ENCODE measurements at places on chromosomes 3 and 15. TPM values are rescaled to one million over a fixed set of nuclear protein-coding genes. Genes with fewer than 3 reads are reported as not detected.

DNA sequence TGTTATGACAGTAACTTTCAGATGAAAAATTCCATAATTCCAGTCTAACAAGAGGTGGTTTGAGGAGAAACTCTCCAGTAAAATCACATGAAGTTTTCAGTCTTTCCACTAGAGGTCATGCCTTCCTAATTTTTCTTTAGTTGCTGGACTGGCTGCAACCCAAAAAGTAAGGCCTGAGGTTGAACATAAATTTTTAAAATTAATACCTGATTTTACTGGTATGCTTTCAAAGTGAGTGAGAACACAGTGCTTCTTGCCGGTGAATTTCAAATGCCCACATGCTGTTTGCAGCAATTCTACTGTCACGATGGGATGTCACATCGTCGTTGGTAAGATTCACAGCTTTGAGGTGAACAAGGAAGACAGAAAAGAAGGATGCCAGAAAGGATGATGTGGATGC is 89.0 kb upstream of the FGF12 start:
- peak; percentile 79 for DNase-seq

- no peak for DNase-seq
These were observed 25.9 kb upstream of the SMAD3 start for GRCh38 chr15:67039384-67040075.

- no peak for DNase-seq
These were observed 363.5 kb downstream of the EPHB1 start for GRCh38 chr3:135158520-135158919.

DNA sequence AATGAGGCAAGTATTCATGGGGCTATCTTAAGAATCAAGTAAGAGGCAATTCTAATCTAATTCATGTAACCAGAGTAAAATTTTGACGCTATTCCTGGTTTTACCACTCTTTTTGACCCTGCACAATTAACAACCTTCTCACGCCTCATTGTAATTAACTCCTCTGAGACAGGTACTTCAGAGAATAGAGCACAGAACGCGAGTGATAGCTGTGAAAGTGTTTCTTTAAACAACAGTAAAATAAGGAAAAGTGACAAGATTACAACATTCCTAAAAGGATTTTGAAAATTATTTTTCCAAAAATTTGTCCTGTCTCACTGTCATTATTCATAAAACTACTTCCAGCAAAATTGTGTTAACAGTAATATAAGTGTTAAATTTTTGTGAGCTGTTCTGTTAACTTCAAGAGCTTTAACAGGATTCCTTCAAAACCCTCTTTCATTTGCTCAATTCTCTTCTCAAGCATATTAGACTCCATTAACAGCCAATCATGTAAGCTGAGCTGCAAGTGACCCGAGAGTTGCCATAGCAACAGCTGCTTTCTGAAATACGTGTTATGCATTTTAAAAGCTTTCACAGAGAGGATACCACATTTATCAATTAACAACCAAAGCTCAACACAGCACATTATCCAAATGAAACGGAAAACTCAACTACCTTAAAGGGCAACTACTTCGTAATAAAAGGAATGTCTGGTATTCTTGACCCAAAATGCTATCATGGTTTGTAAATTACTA is 93.1 kb downstream of the STAG1 start:
- DNase-seq: peak; percentile 91

DNA sequence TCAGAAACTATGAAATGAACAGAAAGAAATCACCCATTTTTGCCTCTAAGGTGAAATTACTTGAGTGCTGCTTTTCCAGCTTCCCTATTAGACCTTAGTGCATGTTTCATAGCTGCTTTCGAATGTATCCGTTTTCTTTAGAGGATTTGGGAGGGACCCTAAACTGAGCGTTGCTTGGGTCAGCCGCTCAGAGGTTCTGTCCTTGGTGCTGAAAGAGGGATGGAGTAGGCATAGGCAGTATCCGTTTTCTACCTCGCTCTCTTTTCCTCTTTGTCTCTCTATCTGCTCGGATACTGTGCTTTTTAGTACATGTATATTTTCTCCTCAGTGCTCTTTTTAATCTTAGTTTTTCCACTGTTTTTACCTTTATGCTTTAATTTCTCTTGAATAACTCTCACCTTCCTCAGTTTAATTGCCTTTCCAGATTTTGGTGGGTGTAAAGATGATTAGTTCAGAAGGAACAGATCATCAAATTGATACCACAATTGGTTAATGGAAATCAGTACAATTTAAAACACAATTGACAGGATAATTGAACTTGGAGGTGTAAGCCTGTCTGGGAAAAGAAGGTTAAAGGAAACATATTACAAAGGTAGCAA is at the start of gene DRD3:
TSS of gene DRD3 (minus strand) at position 283 of the 599 bp plus-strand sequence. CDS start 7,060 bp downstream, outside the sequence.
- peak; percentile 42 for DNase-seq

- peak; percentile 87 for DNase-seq
These were observed 22.0 kb downstream of the COL6A6 start for GRCh38 chr3:130539005-130539404.

- DNase-seq: no peak
These were observed 19.2 kb upstream of the FRMD4B start for GRCh38 chr3:69405067-69405466.

DNA sequence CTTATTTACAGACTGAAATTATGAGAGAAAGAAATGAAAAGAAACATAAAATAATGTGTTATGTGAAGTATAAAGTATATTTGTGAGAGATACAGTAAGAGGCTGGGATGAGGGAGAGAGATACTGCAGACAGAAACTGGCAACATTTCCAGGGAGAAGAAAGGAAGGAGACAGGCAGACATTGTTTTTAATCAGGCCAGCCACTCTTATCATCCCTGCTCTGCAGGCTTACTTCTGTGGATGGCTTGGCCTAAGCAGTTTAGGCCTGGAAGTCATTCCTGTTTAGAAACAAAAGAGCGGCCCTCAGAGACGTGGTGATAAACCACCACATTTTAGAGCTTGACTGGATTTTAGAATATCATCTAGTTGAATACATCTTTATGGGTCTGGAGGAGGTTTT is 12.4 kb downstream of the PCCB start:
- DNase-seq: no peak

GRCh38 chr3:185976977-185977678 is 39.3 kb upstream of the TRA2B start:
- peak; percentile 94 for DNase-seq

DNA sequence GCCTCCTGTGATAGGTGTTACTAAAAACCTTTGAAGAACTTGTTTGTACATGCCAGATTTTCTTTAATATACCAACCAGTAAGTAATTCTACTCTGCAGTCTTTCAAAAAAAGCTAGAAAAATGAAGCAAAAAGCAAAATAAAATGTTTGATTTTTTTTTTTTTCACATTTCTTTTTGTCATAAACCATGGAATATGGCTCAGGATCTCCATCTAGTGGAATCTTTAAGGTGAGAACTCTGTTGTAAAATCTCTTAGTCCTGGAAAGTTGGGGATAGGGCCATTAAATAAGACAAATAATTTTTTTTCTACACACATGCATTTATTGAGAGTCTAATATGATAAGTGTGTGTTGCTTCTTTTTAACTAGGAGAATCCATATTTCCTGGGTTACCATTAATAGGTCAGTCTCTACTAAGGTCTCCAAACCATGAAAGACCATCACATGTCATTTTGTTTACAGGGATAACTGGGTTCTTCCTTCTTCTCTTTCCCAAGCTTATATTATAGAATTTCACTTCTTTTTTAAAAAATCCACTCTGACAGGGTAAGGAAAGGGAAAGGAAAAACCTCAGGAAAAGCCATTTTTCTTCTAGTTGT is 84.6 kb downstream of the SLC9A9 start:
- DNase-seq: peak; percentile 53

- no peak for DNase-seq
These were observed 1.7 kb downstream of the KLHL24 start for GRCh38 chr3:183637106-183637486.

DNA sequence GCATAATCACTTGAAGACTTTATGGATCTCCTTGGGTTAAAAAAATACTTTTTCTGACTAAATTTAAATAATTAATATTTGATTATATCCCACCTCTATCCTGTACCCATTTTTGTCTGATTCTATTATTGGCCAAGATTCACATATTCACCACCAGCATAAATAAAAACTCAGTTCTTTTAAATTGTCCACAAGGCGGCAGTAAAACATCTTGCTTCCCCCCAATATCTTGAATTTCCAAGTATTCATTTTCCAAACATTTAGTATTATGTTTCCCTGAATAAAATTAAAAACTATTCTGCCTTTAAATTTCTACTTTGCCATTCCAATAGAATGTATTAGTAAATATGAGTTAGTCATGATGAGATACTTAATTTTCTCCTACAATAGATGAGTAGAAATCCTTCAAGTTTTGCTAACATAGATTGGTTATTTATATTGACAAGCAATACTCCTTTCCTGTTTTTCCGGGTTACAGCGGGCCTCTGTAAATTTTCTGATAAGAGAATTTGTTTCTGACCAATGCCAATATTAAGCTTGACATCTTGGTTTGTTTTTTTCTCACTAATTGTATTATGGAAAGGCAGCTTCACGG is 218.7 kb upstream of the MDFIC2 start:
- peak; percentile 44 for DNase-seq

GRCh38 chr3:32455609-32456428 is 46.8 kb downstream of the CMTM6 start:
- no peak for DNase-seq

- DNase-seq: no peak
These were observed 66.4 kb downstream of the B3GALNT1 start for GRCh38 chr3:161038725-161039124.

DNA sequence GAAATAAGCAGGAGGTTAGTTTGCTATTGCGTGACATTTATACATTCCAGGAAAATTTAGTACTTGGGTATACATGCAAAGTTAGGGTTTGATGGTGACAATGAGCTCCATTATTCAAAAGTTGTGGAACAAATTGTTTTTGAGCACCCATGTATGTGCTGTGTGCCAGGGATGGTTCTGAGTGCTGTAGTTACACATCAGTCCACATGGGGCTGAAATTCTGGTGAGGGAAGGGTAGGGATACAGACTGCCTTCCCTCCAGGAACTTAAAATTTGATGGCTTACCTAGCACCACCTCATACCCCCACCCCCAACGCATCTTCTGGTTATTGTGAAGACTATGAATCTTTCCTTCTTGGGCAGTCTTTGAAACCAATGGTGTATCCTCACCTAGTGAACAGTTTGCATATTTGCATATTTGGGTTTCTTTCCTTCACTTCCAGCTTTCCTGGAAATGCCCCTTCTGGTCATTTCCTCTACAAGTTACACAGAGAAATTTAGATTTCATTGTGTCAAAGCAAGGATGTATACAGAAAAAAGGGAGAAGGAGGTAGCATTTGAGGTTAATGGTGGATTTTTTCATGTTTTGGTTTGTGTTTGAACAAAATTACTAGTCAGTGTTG is 222.0 kb upstream of the IL12A start:
- DNase-seq: no peak

DNA sequence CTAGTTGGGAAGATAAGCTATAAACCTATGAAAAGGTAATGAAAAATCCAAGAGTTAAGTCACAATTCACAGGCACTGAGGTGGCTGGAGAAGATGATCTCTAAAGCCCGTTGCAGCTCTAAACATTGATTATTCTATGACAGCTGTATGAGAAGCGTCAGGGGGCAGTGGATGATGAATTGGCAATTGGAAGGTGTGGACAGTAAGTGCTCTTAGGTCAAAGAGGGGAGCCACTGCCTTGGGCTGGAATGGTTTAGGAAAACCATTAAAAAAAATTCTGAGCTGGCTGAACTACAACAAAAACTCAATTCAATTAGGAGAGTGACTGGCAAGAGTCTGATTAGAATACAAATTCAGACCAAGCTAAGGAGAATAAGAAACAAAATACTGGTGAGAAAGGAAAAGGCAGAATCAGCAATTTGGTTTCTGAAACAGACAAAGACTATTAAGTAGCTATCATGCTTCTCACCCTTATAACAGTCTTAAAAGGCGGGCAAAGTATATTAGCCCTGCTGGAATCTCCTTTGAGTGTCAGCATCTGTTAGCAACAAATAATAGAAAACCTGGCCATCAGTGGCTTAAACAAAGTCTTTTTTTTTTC is 8.8 kb upstream of the NMD3 start:
- DNase-seq: no peak

GRCh38 chr3:62187022-62187431 is 186.3 kb downstream of the FEZF2 start:
- DNase-seq: peak; percentile 68

DNA sequence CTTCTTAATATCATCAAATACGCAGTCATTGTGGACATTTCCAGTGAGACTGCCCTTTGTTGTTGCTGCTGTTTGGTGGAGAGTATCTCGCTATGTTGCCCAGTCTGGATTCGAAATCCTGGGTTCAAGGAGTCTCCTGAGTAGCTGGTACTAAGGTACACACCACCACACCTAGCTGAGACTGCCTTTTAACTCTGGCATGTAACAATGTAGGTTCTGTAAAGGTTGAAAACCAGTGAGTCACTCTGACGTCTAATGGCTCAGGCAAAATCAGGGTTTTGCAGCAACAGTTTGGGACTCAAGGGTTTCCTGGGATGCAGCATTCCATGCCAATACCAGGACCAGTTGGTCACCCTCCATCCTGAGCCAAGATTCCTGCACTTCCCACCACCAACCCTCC is 52.2 kb downstream of the AQP9 start:
- no peak for DNase-seq

- no peak for DNase-seq
These were observed 31.2 kb downstream of the EDC3 start for GRCh38 chr15:74664670-74665069.

GRCh38 chr3:52279596-52279995 is 1.1 kb upstream of the WDR82 start:
- no peak for DNase-seq

- no peak for DNase-seq
These were observed 33.9 kb upstream of the LCTL start for GRCh38 chr15:66599536-66600239.

- DNase-seq: no peak
These were observed 76.1 kb upstream of the PLSCR4 start for GRCh38 chr3:146326875-146327543.

GRCh38 chr3:190502946-190503345 is 10.9 kb upstream of the IL1RAP start:
- no peak for DNase-seq

- DNase-seq: no peak
These were observed 261.6 kb downstream of the VPS13C start for GRCh38 chr15:61798631-61799030.

GRCh38 chr3:147921051-147921450 is 511.9 kb downstream of the ZIC1 start:
- no peak for DNase-seq

- peak; percentile 48 for DNase-seq
These were observed 28.2 kb upstream of the GBE1 start for GRCh38 chr3:81789691-81790090.

- DNase-seq: no peak
These were observed 9.6 kb downstream of the CELSR3 start for GRCh38 chr3:48652923-48653715.

GRCh38 chr3:137300703-137301102 is 342.9 kb downstream of the IL20RB start:
- DNase-seq: no peak

Gene SPSB4
- total RNA-seq: not detected

Gene ZBBX
- not detected for total RNA-seq

Gene PAQR5
- total RNA-seq: not detected

Gene ZNF501
- total RNA-seq: 8.8 TPM

Gene RLBP1
- not detected for total RNA-seq

Gene CD200
- not detected for total RNA-seq

Gene EXD1
- not detected for total RNA-seq

Gene DNAJB11
- 103 TPM for total RNA-seq

Gene SNURF
- total RNA-seq: 58.6 TPM

Gene SAMMSON
- not detected for total RNA-seq

Gene TNFAIP8L3
- total RNA-seq: not detected

Gene CLRN1
- total RNA-seq: not detected

Gene MIX23
- total RNA-seq: 54.0 TPM

Gene CLSTN2
- not detected for total RNA-seq

Gene CPLX3
- total RNA-seq: 5.2 TPM

Gene BOC
- total RNA-seq: 0.47 TPM

Gene CYP1A1
- not detected for total RNA-seq

Gene COX17
- total RNA-seq: 54.3 TPM

Data from Karpas-422 (cell line).